Psoas muscle (tissue), 8 donors: ENCODE measurements at places on chromosomes 16 and 17. TPM values are rescaled to one million over a fixed set of nuclear protein-coding genes. Genes with fewer than 3 reads are reported as not detected.

GRCh38 chr16:17469741-17470181 is 999 bp downstream of the XYLT1 start:
- no peak for DNase-seq

- no peak for DNase-seq
Observed at GRCh38 chr17:82489851-82490511, 29.6 kb upstream of the FOXK2 start.

DNA sequence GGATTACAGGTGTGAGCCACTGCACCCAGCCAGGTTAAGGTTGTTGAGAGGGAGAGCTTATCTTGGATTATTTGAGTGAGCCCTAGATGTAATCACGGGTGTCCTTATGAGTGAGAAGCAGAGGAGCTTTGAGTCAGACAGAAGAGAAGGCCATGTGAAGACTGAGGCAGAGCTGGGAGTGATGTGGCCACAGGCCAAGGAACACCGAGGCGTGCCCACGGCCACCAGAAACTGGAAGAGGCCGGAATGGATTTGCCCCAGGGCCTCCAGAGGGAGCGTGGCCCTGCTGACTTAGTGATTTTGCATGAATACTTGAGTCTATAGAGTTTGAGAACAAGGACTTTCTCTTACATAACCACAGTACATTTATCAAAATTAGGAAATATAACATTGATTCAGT is 137.7 kb downstream of the RPTOR start:
- DNase-seq, result no peak

DNA sequence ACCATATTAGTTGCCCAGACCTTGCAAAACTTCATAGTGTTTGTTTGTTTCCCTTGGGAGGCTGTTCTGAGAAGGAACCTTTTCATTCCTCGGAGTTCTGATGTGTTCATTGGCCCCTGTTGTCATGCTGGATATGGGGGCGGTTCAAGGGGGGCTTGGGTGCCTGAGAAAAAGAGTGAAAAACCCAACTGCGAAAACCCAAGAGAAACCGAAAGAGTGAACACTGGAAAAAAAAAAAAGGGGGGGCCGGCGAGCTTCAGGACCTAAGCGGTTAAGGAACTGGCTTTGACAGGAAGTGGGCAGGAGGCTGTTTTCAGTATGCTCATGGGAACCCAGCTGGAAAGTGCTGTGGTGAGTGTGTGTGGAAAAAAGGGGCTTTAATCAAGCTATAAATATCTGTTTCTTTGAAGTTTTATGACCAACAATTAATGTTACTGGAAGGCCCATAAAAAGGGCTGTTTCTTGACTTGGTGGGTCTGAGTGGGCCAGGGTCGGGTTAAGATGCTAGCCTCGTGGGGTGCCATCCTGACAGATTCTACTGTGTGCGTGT is 510.7 kb downstream of the MAF start:
- no peak for DNase-seq

- no peak for DNase-seq
Observed at GRCh38 chr17:80861892-80862291, 129.7 kb upstream of the CHMP6 start.

- no peak for DNase-seq
Observed at GRCh38 chr17:47630614-47631013, 19.1 kb upstream of the KPNB1 start.

DNA sequence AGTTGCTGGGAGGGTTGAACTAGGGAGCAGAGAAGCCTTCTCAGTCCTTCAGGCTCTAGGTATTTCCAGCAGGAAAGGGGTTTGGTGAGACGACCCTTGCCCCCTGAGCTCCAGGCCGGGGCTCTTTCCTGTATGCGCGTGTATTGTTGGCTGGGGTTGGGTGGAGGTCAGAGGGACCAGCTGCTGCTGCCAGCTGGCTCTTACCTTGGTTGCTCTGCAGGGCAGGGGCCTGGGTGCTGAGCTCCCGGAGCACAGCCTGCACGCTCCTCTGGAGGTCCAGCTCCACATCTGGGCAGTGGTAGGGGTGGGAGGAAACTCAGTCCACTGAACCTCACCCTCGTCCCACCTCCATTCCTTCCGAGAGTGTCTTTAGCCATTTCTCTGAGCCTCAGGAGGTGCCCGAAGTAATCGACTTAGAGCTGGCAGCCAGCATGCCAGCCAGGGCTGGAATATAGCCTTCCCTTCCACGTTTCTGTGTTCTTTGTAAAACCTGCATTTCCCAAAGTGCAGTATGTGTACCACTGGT is 28.0 kb downstream of the PIK3R6 start:
- DNase-seq, result no peak

DNA sequence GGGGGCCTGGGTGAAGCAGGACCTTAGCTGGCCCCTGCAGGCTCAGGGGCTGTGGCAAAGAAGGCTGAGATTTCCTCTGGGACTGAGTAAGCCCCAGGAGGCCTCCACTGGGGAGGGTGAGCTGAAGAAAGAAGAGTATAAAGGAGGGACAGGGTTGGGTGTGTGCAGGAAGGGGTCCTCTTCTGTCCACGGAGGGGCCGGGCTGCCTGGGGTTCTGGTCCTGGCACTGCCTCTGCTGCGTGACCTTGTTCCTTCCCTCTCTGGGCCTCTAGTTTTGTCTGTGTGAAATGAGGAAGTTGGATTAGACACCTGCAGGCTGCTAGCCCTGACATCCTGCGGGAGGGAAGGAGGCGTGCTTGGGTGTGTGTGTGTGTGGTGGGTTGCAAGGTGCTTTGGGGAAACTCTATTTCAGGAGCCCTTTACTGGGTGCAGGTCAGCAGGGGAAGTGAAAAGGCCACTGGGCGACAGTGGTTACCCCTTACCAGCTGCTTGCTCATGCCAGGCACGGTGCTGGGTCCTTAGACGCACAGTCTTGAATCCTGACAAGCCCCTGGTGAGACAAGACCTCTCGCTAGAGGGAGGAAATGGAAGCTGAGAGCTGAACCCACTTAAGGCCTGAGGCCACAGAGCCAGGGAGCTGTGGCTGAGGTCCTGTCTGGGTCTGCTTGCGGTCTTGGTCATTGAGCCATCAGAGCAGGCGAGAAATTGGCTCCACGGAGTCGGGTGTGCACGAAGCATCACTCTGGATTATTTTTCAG is 60.7 kb downstream of the OR1D5 start:
- DNase-seq, result no peak

- DNase-seq, result no peak
Observed at GRCh38 chr17:34401165-34401564, 38.1 kb upstream of the CCL1 start.

GRCh38 chr16:82264756-82265155 is 94.7 kb upstream of the MPHOSPH6 start:
- DNase-seq, result no peak

GRCh38 chr17:7228920-7229319 is 5.4 kb downstream of the DVL2 start:
- DNase-seq, result no peak

Gene CA5A
- not detected for total RNA-seq

GRCh38 chr16:11165894-11166665 is 89.9 kb downstream of the SOCS1 start:
- DNase-seq, result no peak

Gene C17orf78
- not detected for total RNA-seq

Gene PEMT
- total RNA-seq, result 26.0 TPM

GRCh38 chr17:61122326-61122913 is 277.2 kb upstream of the TBX2 start:
- no peak for DNase-seq

DNA sequence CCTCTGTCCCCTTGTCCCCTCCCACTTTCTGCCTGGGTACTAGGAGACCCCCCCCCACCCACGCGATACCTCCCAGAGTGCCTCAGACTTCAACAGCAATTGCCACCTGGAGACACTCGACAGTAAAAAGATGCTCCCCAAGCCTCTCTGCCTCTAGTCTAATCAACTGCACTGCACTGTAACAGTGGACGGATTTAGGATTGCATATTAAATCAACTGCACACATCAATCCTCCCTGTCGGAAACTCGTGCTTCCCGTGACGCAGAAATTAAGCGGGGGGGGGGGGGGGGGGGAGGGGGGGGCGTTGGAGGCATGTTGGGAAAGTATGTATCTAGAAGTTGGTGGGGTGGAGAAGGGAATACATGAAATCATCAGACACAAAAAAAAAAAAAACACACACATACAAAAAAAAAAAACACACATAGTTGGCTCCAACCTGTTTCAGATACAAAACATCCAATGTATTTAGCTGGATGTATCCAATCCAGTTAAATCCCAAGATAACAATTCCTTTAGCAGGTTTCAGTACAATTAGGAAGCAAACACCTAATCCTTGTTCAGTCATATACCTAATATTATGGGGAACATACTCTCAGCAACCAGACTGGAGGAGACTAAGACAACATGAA is 29.7 kb downstream of the FAM222B start:
- no peak for DNase-seq

Gene HBQ1
- not detected for total RNA-seq

Gene NAGS
- total RNA-seq, result not detected

- DNase-seq, result no peak
Observed at GRCh38 chr16:12461201-12461600, 342.5 kb downstream of the CPPED1 start.

Gene C17orf100
- 0.34 TPM for total RNA-seq

DNA sequence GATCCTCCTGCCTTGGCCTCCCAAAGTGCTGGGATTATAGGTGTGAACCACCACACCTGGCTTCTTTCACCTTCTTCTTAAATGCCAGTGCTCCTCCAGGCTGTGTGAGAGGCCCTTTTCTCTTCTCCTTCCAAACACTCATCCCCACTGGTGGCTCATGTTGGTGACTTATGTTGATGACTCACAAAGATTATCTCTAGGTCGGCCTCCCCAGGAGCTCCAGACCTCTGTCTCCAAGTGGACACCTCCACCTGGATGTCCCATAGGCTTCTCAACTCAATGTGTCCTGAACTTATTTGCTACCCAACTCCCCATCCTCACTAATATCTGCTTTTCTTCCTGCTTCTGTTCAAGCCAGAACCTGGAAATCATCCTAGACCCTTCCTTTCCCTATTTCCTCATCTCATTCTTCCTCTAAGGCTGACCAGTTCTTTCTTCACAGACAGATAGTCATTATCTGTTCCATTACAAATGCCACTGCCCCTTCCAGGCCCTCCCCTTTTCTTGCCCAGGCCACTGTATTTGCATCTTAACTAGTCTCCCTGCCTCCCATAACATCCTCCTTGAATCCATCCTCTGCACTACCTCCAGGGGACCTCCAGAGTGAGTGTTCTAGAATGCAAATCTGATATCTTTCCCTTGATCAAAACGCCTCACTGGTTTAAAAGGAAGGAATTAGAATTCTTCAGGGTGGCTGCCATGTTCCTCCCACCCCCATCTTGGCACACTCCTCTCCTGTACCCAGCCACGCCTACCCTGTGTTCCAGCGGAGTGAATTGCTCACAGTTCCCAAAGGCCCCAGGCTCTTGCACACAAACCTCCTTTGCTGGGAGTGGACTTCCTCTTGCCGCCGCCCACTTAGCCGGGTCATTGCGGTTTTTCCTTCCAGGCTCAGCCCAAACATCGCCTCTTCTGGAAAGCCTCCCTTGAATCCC is 34.8 kb upstream of the FBXO47 start:
- DNase-seq, result peak; percentile 86

Gene TBC1D3
- not detected for total RNA-seq

- DNase-seq, result peak; percentile 81
Observed at GRCh38 chr16:73047536-73048291, at the start of gene ZFHX3. Gene ZFHX3, minus strand, starts transcription at chr16:73048128. Its CDS starts 87,983 bp downstream, at chr16:72960145.

DNA sequence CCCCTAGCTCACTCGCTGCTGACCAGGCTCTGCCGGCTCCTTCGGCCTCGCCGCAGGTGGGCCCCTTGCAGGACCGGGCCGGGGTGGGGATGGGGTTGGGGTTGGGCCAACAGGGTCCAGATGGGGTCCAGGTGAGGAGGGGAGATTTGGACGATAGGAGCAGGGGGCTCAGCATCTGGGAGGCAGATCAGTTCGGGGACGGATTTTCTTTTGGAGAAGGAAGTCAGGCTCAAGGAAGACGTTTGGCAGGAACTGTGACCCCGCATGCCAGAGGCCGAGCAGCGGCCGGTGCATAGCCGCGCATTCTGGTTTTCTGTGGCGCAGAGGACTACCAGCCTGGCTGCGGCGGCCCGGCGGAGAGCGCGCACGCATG is 845 bp upstream of the ALDOA start:
- no peak for DNase-seq

GRCh38 chr16:63830061-63830460 is 1291.8 kb downstream of the CDH11 start:
- DNase-seq, result no peak

DNA sequence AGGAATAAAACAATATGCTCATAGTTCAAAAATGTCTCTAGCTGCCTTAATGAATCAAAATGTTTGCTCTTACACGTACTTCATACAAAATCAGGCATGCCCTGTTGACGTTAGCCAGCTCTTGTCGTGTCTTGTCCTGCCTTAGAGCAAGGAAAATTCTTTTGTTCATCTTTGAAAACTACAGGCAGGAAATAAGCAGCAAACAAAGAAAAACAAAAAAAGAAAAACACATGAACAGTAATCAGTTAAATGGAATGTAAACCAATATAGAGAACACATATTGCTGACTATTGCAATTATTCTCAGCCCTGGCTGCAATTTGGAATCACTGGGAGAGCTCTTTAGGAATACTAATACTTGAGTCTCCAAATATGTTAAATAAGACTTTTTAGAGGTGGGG is 1.7 kb downstream of the CAPNS2 start:
- DNase-seq, result no peak

DNA sequence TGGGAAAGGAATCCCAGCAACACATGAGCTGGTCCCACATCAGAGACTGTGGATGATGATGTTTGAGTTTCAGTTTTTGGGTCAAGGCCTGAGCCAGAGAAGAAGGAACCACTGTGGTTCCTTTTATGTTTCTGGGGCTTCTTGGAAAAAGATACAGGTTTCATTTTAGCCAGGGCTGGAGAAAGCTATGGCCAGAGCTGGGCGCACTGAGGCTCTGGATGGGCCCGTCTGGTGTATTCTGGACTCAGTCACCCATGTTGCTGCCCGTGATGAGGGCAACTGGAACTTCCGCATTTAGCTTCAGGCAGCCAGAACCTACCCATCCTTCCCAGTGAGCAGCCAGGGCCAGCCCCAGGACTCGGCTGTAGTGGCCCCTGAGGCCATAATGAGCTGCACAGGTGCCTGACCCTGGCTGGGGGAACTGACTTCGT is 15.0 kb upstream of the PITPNA start:
- peak; percentile 69 for DNase-seq

Gene CFAP119
- total RNA-seq, result 2.4 TPM

GRCh38 chr17:46108550-46109110 is 84.6 kb downstream of the KANSL1 start:
- no peak for DNase-seq

GRCh38 chr17:79079421-79080200 is 5.0 kb downstream of the ENGASE start:
- DNase-seq, result peak; percentile 44

- no peak for DNase-seq
Observed at GRCh38 chr17:14329900-14330491, 29.1 kb downstream of the HS3ST3B1 start.

Gene TOX3
- not detected for total RNA-seq
